ENCODE measurements at places on chromosomes 5 and 9. TPM values are rescaled to one million over a fixed set of nuclear protein-coding genes. Genes with fewer than 3 reads are reported as not detected.

TAF11L5 gene
- not detected for total RNA-seq

SPINK7 gene
- not detected for total RNA-seq

SLC12A2 gene
- total RNA-seq, result 14.3 TPM

PDGFRB gene
- total RNA-seq, result 93.1 TPM

DNA sequence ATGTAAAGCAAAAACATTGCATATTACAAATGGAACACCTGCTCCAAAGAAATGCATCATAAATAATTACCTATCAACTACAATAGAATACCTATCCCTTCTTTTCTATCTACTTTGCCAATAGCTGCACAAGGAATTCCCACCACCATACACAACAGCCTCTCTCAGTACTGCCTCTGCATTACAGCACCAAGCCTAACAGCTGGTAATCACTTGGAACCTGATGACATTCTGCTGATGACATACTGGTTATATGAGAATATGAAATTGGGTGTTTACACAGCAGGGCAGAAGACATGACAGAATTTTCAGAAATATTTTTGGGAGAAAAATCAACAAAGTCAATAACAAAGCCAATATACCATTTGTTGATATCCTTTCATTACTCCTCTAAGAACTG lies 43.2 kb downstream of the PSMB7 start:
- no peaks in the 10 kb centered on the region for H3K27me3 ChIP-seq
- no peak overlapping the region for H3K4me3 ChIP-seq
- DNase-seq, result no peak
- no peak overlapping the region for H3K27ac ChIP-seq
- no peaks in the 10 kb centered on the region for H3K4me1 ChIP-seq
- peaks cover 2% of the 10 kb centered on the region for H3K36me3 ChIP-seq

DNA sequence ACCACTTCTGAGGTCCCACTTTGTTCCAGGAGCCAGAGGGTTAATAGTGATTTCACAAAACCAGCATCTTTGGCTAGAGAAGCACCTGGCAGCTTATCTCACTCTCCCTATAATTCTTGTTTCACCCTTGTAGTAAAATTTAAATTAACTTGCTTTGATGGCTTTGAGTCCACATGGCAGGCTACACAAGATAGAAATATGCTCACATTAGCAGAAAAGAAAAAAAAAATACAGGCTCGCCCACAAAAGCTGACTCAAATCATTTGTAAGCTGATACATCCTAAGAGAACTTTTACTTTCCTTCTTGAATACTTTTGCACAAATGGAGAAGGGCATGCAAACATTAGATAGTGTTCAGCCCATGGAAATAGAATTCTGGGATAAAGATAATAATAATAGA lies 36.2 kb downstream of the TNFSF15 start:
- H3K4me1 ChIP-seq, result no peaks in the 10 kb centered on the region
- no peaks in the 10 kb centered on the region for H3K36me3 ChIP-seq
- no peak overlapping the region for H3K27ac ChIP-seq

- no peaks in the 10 kb centered on the region for H3K27me3 ChIP-seq
- H3K36me3 ChIP-seq, result no peaks in the 10 kb centered on the region
- no peak overlapping the region for H3K27ac ChIP-seq
- peak overlapping the region; percentile 27 for H3K4me3 ChIP-seq
- peaks cover 26% of the 10 kb centered on the region for H3K4me1 ChIP-seq
These were observed 24.7 kb downstream of the GOLGA2 start for GRCh38 chr9:128250839-128251731.

GRCh38 chr9:11931109-11931508 lies 762.1 kb upstream of the TYRP1 start:
- no peak overlapping the region for H3K4me3 ChIP-seq
- no peaks in the 10 kb centered on the region for H3K36me3 ChIP-seq
- H3K4me1 ChIP-seq, result no peaks in the 10 kb centered on the region
- no peak overlapping the region for H3K27ac ChIP-seq
- no peaks in the 10 kb centered on the region for H3K27me3 ChIP-seq

DNA sequence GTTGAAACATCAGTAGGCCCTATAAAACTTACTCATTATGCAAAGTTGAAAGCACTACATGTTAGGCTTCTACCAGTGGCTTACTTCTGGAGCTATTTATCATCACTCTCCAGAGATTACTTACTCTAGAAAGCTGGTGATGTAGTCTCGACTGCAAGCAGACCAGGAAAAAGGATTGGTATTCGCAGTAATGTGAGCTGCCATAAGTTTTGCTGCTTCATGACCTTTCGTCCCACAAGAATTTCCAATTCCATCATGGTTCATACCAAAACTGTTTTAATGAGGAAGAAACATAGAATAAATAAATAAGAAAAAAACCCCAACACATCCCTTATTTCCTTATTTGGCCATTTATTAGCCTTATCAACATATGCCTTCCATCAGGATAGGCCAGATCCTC lies 181.9 kb downstream of the ADAMTS6 start:
- H3K4me1 ChIP-seq, result no peaks in the 10 kb centered on the region
- H3K4me3 ChIP-seq, result no peak overlapping the region
- no peak overlapping the region for H3K27ac ChIP-seq

- peaks cover 31% of the 10 kb centered on the region for H3K4me1 ChIP-seq
- peak overlapping the region; percentile 9 for H3K27ac ChIP-seq
- DNase-seq, result no peak
- H3K27me3 ChIP-seq, result no peaks in the 10 kb centered on the region
- H3K36me3 ChIP-seq, result no peaks in the 10 kb centered on the region
These were observed 6.7 kb upstream of the CAST start for GRCh38 chr5:96655506-96655905.

DNA sequence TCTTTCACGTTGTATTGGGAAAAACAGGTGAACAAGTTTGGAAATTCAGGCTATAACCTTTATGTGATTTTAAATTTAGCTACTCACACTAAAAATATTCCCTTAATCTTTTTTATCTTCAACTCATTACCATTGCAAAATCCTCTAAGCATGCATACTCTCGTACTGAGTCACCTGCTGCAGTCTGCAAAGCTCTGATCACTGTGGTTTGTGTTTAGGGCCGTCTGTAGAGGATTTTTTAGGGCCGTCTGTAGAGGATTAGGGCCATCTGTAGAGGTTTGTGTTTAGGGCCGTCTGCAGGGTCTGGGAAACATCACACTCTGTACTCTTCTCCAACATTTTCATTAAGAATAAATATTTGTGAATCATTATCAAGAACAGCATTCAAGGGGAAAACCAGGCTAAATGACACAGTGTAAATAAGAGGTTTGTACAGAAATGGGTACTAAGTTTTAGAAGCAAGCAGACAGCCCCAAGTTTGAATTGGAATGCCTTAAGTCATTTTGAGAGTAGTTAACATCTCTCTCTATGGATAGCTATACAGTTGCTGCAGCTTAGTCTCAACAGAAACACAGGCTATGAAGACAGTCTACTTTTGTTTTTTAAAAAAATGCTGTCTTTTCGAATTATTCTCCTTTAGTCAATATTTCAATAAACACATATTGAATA lies 155.0 kb upstream of the TSLP start:
- H3K36me3 ChIP-seq, result no peaks in the 10 kb centered on the region
- no peaks in the 10 kb centered on the region for H3K4me1 ChIP-seq
- H3K4me3 ChIP-seq, result no peak overlapping the region
- no peak overlapping the region for H3K27ac ChIP-seq

- H3K4me1 ChIP-seq, result no peaks in the 10 kb centered on the region
- H3K36me3 ChIP-seq, result no peaks in the 10 kb centered on the region
- DNase-seq, result peak; percentile 11
- H3K4me3 ChIP-seq, result no peak overlapping the region
These were observed 9.0 kb downstream of the CDX1 start for GRCh38 chr5:150175536-150175935.

Data from natural killer cell (primary cell).